ENCODE measurements at places on chromosomes 11 and 22.

DNA sequence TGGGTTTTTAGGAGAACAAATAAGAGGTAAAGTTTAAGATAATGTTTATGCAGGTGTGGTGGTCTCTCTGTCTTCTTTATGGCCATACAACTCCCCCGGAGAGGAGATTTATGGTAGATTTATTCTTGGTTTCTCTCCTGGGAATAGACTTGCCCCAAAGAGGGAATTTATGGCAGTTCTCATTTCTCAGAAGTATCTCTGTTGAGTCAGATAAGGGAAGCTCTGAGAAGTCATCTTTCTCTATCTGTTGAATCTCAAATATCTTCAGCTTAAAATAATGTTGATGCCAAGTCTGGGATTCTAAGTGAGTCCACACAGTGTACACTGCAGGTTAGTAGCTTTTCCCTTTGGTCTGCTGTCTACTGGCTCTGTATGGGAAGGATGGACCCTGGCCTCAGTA, 276.4 kb upstream of the PLET1 start:
- no peak for DNase-seq

DNA sequence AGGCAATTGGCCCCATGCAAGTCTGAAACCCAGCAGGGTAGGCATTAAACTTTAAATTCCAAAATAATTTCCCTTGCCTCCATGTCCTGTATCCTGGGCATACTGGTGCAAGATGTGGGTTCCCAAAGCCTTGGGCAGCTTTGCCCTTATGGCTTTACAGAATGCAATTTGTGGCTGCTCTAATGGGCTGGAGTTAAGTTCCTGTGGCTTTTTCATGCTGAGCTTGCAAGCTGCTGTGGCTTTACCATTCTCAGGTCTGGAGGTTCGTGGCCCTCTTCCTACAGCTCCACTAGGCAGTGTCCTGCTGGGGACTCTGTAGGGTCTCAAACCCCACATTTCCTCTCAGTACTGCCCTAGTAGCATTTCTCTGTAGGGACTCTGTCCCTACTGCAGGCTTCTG, 15.0 kb upstream of the BIRC3 start:
- no peak for DNase-seq

GRCh38 chr22:49677495-49677889, 150.2 kb downstream of the BRD1 start:
- DNase-seq: peak; percentile 40

DNA sequence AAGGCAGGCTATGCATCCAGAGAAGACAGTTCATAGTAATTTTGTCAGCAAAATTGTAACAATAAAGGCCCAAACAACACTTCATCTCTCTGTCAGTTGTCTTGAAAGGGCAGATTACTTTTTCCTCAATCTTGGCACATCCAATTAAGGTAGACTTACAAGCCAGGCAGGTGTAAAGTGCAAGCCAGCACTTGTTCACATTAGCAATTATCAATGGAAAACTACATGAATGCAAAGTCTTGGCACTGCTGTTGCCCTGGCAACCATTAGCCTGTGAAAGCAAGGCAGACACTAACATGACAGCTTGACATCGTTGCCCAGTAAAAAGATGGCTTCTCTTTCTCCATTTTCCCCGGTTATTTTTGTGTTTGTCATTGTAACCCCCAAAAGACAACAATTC, 677.2 kb upstream of the TENM4 start:
- DNase-seq: no peak

GRCh38 chr22:49469896-49470740, 357.6 kb downstream of the BRD1 start:
- DNase-seq: no peak
